Stimulated activated CD8-positive, alpha-beta memory T cell treated with anti-CD3 and anti-CD28 coated beads, Interleukin-15, amount 100 ng/mL, for 48 hours (primary cell): ENCODE measurements at places on chromosomes 3 and 15.

DNA sequence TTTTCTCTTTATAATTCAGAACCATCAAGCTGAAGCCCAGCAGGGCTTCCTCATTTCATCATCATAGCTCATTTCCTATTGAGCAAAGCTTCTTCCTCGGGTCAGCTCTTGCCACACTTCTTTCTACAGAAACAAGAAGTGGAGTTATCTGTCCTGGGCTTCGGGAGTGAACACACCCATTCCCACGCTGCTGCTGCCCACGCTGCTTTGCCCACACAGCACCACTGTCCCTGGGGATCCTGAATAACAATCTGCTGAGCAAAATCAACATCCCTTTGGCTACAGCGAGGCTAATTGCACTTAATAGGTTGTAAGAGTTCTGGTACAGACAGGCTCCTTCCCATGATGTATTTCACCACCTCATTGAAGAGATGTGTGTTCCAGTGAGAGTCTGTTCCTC lies 23.7 kb downstream of the CEP19 start:
- no peak for DNase-seq

DNA sequence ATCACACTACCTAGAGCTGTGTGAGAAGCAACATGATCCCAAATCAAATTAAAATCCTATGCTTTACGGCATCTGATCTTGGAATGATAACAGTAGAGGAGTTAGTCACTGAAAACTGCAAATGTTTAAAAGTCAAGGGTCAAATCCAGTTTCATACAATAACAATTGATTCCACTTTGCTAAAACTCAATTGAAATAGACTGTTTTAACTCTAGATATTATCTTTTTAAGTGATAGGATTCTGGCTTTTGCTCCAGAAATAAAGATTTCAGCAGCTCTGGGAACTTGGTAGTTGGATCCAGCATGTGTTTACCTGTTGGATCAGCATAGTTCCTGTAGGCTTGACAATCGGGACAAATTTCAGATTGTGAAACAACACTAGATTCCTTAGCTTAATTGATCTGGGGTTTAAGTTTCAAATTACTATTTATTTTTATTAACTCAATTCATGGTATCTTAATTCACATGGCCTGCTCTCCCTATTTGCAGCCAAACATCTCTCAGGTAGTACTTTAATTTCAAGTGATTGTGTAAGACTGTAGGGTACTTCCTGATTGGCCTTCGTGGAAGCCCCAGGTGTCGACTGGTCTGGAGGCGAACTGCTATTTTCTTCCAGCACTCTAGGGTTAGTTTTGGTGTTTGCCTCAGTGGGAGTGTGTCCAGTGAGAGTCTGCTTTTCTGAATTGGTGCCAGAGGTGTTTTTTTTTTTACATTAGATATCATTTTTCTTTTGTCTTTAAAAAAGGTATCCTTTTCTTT lies 16.6 kb downstream of the NFKBIZ start:
- DNase-seq: no peak

- no peak for DNase-seq
Observed at GRCh38 chr3:149809699-149810098, 3.3 kb upstream of the RNF13 start.

GRCh38 chr3:135860761-135861160 lies 104.8 kb upstream of the PPP2R3A start:
- DNase-seq: no peak

- no peak for DNase-seq
Observed at GRCh38 chr3:46076606-46077005, 49.3 kb upstream of the XCR1 start.

DNA sequence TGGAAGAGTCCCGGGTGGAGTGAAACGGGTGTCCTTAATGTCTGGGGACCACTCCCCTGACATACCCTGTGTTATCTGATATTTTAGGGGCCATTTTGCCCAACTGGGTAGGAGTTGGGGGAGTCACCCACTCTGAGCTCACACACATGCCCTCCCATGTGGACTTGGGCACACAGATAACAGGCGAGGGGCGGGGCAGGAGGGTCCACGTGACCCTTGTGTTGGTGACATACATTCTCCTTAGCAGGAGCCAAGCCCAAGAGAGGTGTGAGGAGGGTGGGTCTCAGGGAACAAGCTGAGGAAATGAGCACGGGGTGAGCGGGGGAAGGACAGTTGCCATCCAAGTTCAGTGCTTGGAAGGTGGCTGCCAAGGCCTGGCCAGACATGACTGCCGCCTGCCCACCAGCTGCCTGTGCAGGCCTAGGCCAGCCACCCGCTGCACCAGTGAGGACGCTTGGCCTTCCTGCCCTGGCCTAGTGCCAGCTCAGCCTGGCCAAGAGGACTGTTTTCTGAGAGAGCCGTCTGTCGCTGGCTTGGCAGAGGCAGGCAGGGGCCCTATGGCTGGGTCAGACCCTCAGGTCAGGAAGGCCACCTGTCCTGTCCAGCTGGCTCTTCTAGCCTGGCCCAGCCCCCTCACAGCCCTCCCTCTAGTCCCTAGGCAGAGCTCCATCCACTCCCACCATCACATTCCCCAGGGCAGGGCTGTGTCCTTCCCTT lies 31.3 kb upstream of the TMEM115 start:
- no peak for DNase-seq

DNA sequence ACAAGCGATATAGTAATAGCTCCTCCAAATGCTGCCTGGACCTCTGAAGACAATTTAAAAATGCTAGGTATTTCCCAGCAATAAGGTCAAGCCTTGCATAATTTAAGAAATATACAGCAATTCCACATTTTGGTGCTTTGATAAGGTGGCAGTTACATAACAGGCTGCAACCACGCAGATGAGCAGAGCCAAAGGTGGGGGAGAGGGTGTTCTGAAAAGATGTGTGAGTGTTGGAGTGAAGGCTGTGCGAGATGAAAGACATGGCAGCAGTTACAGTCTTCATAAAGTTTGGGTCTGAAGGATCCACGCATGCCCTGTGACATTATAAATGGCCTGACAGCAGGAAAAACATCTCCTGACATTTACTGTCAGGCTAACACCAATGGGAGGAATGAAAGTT lies 26.1 kb downstream of the CTDSPL start:
- no peak for DNase-seq

- DNase-seq: no peak
Observed at GRCh38 chr3:140092848-140093536, 158.0 kb downstream of the CLSTN2 start.

GRCh38 chr3:69353088-69353478 lies 32.8 kb downstream of the FRMD4B start:
- no peak for DNase-seq

GRCh38 chr3:104316118-104316517 lies 1050.6 kb upstream of the ALCAM start:
- DNase-seq: no peak

GRCh38 chr3:40336511-40337135 lies 27.1 kb downstream of the EIF1B start:
- DNase-seq: no peak

GRCh38 chr3:198065897-198066296 lies 105.9 kb downstream of the LMLN start:
- no peak for DNase-seq

- no peak for DNase-seq
Observed at GRCh38 chr15:85031086-85031943, 49.7 kb downstream of the PDE8A start.

- no peak for DNase-seq
Observed at GRCh38 chr3:157360044-157360443, 76.6 kb upstream of the PTX3 start.

- no peak for DNase-seq
Observed at GRCh38 chr3:184785890-184786279, 26.1 kb upstream of the VPS8 start.

DNA sequence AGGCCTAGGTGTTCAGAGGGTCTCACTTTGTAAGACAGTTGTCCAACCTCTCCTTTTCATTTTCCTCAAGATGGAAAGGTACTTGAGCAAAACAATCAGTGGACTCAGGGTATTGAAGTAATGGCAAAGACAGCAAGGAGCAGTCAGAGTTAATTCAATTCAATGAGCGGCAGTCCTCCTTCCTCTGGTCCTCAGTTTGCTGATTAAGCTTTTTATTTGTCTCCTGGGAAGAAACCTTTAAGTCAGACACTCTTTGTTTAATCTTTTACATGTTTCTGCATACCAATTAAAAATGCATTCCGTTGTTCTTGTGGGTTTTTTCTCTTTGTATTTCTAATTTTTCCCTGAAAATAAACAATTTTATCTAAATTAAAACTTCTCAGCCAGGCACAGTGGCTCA lies 18.9 kb upstream of the ALDH1L1 start:
- DNase-seq: no peak

GRCh38 chr3:77055841-77056341 lies 16.0 kb downstream of the ROBO2 start:
- no peak for DNase-seq

DNA sequence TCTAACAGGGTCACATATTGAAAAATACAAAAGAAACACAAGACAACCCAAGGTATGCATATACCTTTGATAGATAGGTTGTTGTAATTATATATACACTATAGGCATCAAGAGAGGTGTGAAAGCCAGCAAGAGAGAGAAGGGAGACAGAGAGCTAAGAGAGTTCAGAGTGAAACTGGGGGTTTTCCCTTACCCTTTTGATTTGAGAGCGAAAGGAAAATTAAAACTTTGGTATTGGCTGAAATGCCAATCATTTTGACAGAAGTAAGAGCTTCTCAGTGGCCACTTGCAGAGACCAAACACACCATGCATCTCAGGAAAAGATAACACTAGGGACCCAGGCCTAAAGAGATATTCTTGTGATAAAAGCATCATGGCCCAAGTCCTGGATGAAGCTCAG lies 183.6 kb downstream of the SHOX2 start:
- DNase-seq: no peak

- no peak for DNase-seq
Observed at GRCh38 chr3:11172096-11172690, 17.9 kb downstream of the HRH1 start.
